ENCODE measurements at places on chromosomes 3 and 15.
A peak's percentile ranks its signal among the peaks of the same experiment; 100 is the strongest.

DNA sequence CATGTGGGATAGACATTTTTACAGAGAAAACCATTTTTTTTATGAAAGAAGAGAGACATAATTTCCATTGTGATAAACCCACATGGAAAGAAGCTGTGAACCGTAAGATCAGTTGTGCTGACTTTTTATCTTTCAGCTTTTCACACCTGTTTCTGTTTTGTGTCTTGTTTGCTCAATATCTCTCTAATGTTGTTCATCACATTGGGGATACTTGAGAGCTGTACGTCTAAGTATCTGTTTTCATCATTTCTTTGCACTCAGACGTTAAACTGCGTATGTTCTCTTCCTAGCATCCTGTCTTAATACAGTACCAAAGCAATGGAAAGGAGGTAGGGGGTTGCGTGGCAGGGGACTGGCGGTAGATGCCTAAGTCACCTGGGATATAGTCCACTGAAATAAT lies 449.0 kb downstream of the NAALADL2 start:
- DNase-seq: no peak

DNA sequence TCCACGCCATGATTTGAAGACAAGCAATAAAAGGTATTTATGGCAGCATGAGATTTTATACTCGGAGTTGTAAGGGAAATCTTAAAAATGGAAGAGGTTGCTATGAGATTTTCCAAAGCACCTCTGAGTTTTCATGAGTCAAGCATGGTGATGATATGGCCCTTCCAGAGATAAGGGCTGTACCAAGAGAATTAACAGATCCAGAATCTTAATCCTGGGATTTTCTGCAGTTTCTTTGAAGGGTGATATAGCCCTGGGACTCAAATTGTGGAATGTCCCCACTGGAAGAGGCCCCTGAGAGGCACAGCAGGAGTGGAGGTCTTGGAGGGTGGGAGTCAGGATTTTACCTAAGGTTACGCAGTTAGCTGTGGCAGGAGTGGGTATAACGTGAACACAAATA lies 243.3 kb downstream of the ZNF621 start:
- no peak for DNase-seq

DNA sequence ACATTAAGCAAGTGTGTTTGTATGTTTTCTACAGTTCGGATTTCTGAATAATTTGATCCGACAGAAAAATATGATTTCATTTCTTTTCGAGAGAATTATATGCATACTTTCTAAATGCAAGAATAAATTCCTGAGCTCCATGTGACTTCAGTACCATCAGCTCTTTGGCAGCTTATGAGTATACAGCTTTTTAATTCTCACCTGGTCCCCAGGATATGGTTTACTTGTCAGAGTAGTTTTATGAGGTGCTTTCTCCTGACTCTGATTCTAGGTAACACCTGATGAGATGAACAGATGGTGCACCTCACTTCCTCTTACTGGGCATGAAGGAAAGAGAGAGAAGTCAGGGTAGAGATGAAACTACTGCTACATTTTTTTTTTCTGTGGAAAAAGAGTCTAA lies 3.1 kb downstream of the HGD start:
- DNase-seq: no peak

- no peak for DNase-seq
These were observed 11.0 kb downstream of the COLQ start for GRCh38 chr3:15510493-15510892.

DNA sequence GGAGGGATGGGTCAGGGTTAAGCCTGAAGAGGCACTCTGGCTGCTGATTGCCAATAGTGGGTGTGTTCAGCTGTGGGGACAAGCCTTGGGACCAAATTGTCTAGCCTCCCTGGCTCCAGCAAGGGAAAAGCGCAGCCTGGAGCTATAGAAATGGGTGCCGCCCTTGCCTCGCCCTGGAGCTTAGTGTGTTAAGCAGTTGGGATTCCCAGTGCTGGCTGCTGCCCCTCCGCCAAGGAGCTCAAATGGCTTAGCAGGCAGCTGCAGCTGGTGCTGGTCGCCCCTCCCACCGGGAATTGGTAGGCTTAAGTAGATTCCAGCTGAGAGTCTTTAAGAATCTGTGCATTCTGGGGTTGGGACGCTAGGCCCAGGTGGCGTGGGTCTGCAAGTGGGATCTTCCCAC lies 662.9 kb upstream of the TBL1XR1 start:
- DNase-seq: no peak

DNA sequence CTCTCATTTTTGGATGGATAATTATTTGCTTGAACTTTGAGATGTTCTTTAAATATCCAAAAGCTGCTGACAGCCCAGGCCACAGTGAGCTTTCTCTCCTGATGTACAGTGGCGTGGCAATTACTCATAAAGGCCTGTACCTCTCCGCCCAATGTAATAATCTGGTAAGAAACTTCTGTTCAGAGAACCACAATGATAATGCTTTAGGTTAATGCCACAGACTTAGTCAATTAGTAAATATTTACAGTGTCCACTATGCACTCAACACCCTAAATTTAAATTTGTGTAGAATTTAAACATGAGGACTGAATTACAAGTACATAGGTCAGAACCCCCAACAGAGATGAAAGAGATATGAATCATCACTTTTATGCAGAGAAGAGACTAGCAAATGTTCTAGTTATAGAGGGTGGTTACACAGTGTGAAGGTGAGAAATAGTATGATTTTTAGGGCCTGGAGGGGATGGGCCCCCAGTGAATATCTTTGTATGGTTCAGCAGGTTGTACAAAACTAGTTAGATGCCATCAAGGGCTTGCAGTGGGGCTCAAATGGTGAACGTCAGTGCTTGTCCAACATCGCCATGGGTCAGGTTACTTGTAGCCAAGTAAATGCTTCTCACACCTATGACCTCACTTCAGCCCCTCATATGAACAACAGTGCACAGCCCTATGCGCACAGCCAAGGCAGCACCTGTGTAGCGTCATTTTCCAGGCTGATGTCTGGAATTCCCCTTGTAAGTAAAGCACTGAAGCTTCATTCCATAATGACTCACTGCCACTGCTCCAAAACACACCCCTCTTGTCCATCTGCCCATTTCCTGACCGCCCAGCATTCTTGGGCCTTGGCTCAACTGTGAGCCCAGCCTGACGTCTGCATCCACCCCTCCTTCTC lies 13.3 kb downstream of the ABHD2 start:
- no peak for DNase-seq

DNA sequence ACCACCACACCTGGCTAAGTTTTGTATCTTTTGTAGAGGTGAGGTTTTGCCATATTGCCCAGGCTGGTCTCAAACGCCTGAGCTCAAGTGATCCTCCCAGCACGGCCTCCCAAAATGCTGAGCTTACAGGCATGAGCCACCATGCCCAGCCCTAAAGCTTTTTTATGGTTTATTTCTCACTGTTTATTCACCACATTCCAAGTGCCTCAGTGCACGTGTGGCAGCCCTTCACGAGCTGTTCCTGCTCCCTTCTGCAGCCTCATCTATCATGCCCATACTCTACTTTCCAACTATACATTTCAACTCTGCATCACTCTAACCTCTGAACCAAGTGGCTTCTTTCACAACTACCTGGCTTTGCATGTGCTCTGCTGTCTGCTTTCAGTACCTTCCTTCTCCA lies 17.9 kb upstream of the OSBPL11 start:
- DNase-seq: no peak

DNA sequence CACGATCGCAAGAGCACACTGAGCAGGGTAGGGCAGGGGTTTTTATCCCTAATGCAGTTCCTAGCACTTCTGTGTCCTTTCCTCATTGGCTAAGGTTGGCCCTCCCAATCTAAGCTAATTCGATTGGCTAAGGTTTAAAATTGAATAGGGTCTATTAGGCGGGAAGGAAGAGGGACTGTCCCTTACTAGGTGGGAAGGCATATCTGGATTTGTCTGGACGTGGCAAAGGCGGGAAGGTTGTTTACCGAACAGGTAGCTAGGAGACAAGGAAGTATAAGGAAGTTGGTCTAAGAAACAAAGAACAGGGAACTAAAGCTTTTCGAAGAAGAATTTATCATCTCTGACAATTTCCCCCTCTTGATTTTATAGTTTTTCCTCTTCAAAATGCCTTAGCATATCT lies 24.8 kb upstream of the ATG7 start:
- no peak for DNase-seq

- no peak for DNase-seq
These were observed 123.6 kb upstream of the BHLHE40 start for GRCh38 chr3:4855676-4856075.

- DNase-seq: no peak
These were observed 34.2 kb upstream of the INO80 start for GRCh38 chr15:41150279-41150678.

DNA sequence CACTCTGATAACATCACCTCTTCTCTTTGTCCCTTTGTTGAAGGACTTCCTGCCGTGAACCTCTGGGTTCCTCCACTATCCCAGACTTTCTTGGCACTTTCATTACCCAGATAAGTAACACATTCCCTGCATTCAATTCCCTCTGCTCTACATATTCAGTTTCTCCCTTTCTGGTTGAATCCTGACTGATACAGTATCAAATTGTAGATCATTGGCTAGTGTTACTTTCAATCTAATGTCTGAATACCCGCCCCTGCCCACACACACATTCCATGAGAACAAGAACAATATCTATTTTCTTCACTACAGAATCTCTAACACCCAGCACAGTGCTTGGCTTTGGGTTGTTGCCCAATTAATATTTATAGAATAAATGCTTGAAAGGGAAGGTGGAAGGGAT lies 163.5 kb downstream of the ABHD5 start:
- DNase-seq: no peak

DNA sequence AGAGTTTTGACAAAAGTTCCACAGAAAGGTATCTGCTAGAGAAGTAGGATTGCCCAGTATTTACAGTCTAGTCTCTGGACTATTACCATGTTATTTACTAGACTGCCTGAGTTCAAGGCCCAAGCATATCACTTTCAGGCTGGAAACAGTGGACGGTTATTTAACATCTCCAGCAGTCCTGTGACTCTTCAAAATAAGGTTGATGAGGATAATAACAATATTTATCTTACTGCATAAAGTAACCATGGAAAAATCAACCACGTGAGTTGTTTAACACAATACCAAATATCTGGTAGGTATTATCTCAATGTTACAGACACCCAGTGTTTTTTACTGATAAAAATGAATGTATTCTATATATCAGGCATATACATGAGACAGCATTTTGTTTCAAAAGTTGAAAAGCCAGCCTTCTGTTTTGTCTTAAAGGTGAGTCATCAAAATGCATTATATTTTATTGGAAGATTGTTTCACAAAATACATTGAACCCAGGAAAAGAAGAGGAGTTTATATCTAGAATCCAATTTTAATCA lies 535.8 kb downstream of the TBL1XR1 start:
- DNase-seq: no peak

- peak; percentile 87 for DNase-seq
These were observed 136.1 kb upstream of the CNTN4 start for GRCh38 chr3:1962396-1963088.

- DNase-seq: no peak
These were observed 16.4 kb downstream of the ESYT3 start for GRCh38 chr3:138450704-138451424.

DNA sequence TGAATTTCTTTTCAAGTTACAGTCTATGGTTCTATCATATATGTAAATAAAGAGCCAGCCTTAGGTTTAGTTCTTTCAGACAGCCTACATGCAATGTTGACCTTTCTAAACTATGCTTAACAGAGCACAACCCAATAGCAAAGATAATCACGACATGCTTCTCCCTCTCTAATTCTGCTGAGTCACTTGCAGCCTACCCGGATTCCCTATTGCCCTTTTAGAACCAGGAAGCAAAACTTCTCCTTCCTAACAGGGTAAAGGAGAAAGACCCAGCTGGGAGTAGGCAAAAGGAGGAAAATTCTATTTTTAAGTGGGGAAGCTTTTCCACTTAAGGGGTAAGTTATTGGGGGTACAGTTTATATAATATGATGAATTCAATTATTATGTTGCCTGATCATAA lies 79.3 kb downstream of the SLC7A14 start:
- no peak for DNase-seq

GRCh38 chr3:179148616-179149405 lies 654 bp downstream of the PIK3CA start:
- DNase-seq: peak; percentile 32

GRCh38 chr3:191383124-191383523 lies 52.8 kb upstream of the UTS2B start:
- no peak for DNase-seq

DNA sequence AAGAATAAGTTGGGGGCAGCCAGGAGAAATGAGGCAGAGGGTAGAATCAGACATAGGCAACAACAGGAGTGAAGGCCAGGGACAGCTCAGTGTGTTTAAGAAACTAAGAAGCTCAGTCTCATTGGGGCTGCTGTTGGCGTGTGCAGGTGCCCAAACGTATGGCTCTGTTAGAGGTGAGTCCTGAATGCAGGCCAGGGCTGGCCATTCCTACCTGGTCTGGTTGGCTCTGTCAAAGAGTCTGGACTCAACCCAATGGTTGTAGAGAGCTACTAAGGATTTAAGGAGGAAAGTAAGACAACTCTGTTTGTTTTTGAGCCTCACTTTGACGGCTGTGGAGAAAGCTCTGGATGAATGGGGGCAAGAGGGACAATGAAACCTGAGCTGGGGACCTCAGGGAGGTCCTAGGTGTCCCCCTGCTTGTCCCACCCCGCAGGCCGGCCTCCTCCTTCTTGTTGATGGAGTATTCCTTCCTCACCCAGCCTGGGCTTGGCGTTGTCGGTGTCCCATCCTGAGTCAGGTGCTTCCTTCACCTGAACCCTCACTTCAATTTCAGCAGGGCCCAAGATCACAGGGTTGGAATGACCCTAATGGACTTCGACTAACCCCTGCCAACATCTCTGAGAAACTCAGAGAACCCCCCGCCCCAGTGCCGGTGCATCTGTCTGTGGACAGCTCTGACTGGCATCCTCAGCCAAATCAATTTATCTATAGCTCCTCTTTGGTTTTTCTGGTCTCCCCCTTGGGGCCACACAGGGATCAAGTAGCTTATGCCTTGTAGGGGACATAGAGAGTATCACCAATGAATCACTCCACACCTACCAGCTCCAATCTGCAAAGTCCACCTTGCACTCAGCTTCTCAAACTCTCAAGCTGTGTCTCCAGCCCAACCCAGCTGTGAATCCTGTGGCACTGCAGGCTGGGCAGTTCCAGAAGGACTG lies 8.3 kb downstream of the ITGA11 start:
- DNase-seq: no peak

DNA sequence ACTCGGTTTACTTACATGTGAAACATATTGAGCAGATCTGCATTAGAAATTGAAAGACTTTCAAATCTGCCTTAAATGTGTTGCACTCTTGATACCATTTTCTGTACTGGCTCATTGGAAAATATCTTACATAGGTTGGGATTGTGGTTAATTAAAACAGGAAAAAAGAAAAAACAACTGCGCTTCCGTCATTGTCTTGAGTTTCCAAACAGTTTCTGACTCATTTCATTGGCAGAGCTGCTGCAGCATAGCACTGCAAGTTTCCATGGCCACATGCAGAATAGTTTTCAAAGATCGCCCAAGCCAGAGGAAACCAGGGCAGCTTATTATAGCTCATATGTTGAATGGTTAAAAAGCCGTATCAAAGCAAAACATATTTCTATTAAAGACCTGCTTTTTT lies 446.6 kb upstream of the BCHE start:
- DNase-seq: no peak

- no peak for DNase-seq
These were observed 96.0 kb upstream of the CCDC80 start for GRCh38 chr3:112736805-112737566.

GRCh38 chr3:13023971-13024764 lies 49.1 kb downstream of the IQSEC1 start:
- DNase-seq: no peak

GRCh38 chr3:43727930-43728329 lies 37.2 kb downstream of the ABHD5 start:
- no peak for DNase-seq
